ENCODE measurements at places on chromosomes 3 and 15.
A peak's percentile ranks its signal among the peaks of the same experiment; 100 is the strongest.

DNA sequence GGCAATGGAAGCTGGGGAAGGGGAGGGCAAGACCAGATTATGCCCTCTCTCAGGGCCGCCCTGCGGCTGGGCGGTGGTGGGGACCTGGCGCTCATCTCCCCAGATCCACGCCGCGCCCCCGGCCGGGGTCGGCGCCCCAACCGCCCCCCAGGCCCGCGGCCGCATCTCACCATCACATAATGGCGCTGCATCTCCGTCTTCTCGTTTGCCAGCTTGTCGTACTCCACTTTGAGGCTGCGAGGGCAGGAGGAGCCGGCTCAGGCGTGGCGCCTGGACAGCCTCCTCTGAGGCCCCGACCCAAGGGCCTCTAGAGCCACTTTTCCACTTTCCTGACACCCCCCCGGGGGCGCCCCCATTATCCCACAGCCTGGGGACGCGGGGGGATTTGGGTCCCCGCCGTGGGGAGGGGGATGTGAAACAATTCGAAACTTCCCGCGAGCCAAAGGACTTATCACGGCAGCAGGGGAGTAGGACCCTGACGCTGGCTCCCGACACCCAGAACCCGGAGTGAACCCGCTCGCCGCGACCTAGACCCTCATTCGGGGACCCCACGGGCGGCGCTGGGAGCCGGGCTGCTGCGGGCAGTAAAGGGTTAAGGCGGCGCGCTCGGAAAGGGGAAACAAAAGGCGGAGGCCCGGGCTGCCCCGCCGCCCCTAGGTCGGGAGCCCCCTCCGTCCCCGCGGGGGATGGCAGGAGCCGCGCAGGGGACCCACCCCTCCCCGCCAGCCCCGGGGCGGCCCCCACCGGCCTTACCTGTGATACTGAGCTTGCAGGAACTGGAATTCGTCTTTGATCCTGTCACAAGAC is 2.1 kb downstream of the TLE3 start:
- DNase-seq, result no peak

DNA sequence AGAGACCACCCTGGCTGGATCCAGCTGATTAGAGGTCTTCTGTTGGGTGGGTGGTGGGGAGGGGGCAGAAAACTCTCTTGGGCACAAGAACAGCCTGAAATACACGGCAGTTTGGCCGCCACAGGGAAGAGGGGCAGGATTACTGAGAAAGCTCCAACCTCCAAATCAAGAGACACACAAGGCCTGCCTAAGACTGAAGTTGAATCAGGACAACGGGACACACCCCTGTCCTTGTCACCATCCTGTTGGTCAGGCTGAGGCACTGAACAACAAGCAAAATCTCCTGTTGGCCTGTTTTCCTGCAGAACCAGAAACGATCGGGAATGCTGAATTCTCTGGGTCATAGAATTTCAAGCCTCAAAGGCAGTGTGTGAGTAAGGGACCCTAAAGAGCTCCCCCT is 247.8 kb downstream of the FAM43A start:
- DNase-seq, result no peak

DNA sequence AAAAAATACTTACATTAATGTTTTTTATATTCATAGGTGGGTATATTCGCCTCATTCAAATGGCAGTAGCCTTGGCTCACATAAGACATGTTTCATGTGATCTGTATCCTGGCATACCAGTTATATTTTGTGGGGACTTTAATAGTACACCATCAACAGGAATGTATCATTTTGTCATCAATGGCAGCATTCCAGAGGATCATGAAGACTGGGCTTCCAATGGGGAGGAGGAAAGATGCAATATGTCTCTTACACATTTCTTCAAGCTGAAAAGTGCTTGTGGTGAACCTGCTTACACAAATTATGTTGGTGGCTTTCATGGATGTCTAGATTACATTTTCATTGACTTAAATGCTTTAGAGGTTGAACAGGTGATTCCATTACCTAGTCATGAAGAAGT is 3.5 kb downstream of the PDE12 start:
- DNase-seq, result peak; percentile 24

- no peak for DNase-seq
These were observed 315.9 kb upstream of the TBL1XR1 start for GRCh38 chr3:177512945-177513814.

DNA sequence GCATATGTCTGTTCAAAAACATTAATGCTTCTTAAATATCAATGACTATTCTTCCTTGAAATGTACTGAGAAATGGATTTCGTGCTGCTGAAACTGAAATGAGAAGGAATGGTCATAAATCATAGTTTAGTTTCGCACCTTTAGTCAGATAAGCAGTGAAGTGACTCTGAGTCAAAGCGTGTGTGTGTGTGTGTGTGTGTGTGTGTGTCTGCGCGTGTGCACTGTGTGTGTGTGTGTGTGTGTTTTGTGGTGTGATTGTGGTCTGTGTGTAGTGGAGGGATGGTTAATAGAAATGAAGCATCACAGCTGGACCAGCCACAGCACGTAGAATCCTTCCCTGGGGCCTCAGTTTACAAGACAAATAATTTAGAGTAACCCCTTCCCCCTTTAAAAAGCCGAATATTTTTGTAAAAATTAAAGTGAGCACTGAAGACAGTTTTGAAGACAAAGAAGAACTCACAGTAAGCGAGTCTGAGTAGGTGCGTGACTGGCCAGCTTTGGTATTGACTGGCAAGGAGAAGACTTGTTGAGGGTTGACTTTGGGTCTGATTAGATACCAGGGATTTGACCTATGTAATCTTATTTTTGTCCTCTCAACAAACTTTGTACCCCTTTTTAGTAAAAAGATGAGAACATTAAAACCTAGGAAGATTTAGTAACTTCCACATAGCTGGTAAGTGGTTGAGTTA is 202.0 kb upstream of the IL12A start:
- no peak for DNase-seq

- no peak for DNase-seq
These were observed 24.3 kb downstream of the ZSCAN2 start for GRCh38 chr15:84625123-84625522.

GRCh38 chr3:115341208-115341607 is 194.1 kb upstream of the ZBTB20 start:
- DNase-seq, result peak; percentile 70

DNA sequence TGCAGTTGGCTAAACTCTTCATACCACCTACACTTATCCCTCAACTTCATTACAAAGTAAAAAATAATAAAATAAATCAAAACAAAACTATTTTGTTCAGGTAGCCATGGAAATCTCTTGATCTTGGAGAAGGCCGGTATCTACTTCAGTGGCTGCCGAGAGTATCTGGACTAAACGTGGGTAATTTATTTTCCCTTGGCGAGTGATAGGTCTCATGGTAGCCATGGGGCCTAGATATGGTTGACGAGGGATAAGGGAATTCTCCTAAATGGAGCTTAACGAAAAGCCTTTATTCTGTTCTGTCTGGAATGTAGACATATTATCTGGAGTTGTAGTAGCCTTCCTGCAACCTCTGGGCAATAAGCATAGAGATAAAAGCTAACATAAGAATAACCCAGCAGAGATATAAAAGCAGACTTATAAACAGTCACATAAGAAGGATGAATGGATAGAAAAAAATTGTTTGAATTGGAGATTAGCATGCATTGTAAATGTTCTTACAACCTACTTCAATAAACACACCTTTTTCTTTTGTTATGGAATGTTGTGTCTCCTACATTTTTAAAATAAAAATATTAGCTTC is 281.3 kb upstream of the ARRDC4 start:
- no peak for DNase-seq
